ENCODE measurements at places on chromosomes 12 and 14.

- no peak for DNase-seq
These were observed 58.6 kb upstream of the TMEM263 start for GRCh38 chr12:106897082-106897481.

DNA sequence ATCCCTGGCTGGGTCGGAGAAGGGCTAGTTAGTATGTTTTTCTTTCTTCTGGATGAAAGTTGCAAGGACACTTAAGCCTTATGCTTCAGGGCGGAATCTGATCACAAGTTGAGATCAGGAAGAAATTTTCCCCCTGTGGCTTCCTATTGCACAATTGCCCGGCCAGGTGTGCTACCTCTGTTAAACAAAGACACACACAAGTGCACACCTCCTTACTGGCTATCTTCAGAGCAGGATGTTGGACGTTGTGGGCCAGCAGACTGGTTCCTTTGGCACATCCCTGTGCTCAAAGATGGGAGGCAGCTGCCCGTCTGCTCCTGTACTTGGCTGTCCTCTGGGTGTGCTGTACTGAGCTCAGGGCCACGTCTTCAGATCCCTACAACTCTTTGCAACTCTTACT, 19.1 kb downstream of the ETV6 start:
- no peak for DNase-seq

DNA sequence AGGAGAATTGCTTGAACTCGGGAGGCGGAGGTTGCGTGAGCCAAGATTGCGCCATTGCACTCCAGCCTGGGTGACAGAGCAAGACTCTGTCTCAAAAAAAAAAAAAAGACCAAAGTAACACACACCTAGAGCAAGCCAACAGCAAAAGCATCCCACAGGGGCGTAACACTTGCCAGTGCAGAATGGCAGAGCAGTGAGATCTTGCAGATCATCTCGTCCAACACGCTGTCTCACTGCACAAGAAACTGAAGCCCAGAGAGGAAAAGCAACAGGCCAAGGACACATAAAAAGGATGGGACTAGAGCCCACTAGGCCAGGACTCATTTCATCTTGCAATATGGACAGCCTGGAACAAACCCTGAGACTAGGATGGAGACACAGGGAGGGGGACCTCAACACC, 12.7 kb upstream of the KRT78 start:
- no peak for DNase-seq

GRCh38 chr14:93343797-93344196, 3.2 kb upstream of the COX8C start:
- no peak for DNase-seq

DNA sequence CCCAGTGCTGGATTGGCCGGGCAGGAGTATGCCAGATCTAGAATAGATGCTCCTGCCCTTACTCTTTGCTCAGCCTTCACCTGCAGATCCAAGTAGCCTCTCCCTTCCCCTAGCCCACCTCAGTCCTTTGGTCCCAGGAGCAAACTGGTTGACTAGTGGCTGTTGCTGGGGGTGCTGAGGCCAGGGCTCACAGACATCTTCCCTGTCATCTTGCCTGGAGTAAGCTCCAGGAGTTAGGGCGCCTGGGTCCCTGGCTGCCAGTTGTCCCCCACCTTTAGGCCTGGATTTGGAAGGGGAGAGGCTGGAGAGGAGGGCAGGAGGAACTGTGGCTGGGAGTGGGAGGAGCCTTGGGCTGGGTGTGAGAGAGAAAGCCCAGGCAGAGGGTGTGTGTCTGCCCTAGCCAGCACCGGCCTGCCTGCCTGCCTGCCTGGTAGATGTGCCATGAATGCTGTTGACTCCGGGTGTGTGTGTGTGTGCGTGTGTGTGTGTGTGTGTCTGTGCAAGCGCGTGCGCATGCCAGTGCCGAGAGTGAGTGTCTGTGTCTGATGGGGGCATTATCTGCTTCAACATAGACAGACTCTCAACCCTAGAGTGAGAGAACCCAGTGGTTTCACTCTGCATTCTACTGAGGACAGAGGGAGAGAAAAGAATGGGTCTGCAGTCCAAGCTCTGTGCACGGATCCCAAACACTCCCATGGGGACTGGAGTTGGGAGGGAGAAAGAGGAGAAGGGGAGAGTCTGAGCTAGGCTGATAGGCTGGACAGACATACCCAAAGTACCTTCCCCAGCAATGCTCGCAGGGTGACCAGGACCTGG, 845 bp upstream of the RARG start:
- peak; percentile 63 for DNase-seq

GRCh38 chr14:50821510-50822464, 9.2 kb downstream of the NIN start:
- DNase-seq = no peak

DNA sequence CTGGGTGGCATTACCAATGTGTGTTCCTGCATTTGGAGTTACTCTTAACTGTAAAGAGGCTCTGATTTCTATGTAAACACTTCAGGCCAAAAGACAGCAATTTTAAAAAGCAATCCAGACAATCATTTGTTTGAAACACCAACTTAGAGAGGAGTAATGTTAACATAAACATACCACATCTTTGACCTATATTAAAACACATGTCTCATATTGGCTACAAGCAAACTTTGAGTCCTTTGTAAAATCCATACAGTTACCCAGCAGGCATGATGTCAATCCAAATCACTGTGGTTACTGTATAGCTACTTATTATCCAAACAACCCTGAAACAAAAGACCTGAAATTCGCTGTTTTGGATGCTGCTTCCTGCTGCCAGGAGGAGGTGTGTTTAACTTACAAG, 7.5 kb upstream of the G2E3 start:
- no peak for DNase-seq

- no peak for DNase-seq
These were observed 11.5 kb downstream of the CCDC175 start for GRCh38 chr14:59565087-59565486.

DNA sequence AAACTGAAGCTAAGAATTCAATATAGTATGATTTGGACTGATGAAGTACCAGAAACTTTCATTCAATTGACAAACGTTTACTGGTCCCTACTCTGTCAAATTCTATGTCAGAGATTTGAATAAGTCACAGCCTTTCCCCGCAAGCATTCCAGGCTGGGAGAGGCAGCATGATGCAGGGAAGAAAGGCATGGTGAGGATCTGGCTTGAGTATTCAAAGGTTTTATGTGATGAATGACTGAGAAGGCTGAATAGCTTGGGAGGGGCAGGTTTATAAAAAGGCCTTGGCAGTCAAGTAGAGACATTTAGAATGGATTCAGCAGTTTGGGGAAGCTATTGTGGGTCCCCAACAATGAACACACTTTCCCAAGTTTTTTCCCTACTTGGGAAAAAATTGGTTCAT, 431.8 kb downstream of the DPF3 start:
- no peak for DNase-seq

DNA sequence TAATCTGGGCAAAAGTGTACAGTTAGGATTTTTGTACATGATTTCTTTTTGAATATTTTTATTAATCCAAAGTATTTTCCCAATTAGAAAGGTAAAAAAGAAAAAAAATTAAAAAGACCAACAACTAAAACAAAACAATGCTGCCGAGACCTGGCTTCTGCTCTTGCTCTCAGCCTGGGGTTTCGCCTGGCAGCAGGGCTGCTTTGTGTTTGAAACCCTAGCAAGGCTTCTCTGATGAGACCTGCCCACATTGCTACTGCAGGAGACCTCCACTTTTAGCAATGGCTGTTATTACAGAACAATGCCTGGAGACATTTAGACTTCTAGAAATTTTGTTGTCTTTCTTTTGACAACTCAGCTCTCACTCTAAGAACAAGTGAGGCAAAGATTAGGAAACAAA, 1153.0 kb upstream of the TMEM132C start:
- no peak for DNase-seq

DNA sequence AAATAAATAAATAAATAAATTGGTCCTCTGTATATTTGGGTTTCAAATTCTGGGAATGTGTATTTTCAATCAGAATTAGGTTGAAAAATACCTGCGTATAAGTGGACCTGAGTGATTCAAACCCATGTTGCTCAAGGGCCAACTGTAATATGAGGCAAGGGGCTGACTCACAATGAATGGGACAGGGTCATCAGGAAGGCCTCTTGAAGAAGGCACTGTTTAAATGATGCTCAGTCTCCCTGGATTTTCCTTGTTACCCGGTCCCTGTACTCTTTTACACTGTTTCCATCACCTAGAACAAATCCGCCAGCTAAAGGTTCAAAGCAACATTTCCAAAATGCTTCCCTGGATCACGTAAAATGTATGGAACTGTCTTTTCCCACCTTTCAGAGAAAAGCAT, 3.8 kb downstream of the PSMB5 start:
- DNase-seq = no peak

DNA sequence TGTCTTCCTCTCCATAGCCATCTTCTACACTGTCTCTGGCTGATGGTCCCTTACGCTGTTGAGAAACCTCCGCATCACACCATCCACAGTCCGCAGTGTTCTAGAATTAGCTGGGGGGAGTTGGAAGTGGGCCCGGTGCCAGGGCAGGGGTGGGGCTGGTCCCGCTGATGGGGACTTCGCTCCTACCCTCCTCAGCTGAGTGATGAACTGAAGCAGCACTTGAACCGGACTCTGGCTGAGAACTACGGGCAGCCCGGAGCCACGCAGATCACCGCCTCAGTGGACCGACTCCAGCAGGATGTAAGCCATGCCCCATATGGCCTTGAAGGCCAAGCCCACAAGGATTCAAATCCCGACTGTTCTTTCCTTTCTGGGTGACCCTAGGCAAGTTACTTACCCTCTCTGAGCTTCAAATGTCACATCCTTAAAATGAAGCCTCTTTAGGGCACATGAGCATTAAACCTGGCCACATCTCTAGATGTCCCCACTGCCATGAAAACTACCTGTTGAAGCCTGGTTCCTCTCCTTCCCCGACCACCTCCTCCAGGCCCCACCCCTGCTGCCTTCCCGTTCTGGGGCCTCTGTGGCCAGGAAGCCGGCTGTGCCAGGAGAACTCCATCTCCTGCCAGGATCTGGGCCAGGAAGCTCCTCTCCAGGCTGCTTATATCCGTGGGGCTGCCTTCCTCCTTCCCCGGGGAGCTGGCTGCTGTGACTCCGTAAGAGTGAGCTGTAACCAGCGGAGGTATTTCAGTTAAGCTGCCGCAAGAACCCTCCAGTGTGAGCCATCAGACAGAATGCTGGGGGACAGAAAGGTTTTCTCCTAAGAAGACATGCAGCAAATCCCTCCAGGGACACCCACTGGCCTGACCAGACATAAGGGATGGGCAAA, 53.1 kb downstream of the TSPAN11 start:
- DNase-seq = no peak

GRCh38 chr12:114266536-114266935, 139.4 kb downstream of the TBX5 start:
- DNase-seq = no peak
